ENCODE measurements at places on chromosomes 4 and X. TPM values are rescaled to one million over a fixed set of nuclear protein-coding genes. Genes with fewer than 3 reads are reported as not detected.

DNA sequence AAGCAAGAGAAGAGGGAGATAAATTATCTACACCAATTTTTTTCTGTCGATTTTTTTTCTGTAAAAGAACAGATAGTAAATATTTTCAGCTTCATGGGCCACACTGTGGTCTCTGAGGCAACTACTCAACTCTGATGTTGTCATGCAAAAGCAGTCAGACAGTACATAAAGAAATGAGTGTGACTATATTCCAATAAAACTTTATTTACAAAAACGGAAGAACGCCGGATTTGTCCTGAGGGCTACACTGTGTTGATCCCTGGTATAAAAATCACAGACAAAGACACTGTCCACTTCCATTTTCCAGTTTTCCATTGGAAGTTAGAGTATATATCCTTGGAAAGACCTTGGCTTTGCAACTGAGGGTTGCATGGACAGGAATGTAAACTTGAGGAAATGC lies 18.0 kb downstream of the GPR143 start:
- DNase-seq = no peak

DNA sequence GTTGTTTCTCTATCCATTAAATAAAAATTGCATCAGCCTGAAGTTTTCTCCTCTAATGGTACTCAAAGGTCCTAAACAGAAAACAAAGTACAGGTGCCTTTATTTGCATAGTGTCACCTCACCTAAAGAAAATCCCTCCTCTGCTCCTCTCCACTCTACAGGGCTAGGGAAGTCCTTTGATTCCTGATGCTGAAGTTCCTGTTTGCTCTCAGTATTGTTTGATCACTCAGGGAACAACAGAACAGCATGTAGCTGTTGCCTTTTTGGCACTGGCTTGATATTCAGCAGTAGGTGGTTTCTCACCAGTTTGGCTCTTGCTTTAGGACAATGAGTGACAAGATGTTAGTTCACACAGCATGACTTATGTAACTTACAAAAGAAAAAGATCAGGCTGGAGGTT lies 156.2 kb upstream of the SLC7A11 start:
- no peak for DNase-seq

GRCh38 chr4:86368433-86368832 lies 8.6 kb upstream of the MAPK10 start:
- DNase-seq = no peak

DNA sequence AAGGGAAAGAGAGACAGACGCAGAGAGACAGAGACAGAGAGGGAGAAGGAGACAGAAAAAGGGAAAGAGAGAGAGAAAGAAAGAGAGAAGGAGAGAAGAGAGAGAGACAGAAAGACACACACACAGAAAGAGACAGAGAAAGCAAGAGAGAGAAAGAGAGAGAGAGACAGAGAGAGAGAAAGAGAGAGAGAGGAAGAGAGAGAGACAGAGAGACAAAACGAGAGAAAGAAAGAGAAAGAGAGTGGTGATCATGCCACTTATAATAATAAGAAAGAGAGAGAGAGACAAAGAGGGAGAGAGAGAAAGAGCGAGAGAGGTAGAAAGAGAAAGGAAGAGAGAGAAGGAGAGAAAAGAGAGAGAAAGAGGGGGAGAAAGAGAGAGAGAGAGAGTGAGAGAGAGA lies 51.4 kb downstream of the SHOX start:
- DNase-seq = no peak

GRCh38 chr4:19262467-19262866 lies 989.2 kb upstream of the SLIT2 start:
- DNase-seq = no peak

GRCh38 chr4:148692242-148692641 lies 250.0 kb upstream of the NR3C2 start:
- DNase-seq = no peak

DNA sequence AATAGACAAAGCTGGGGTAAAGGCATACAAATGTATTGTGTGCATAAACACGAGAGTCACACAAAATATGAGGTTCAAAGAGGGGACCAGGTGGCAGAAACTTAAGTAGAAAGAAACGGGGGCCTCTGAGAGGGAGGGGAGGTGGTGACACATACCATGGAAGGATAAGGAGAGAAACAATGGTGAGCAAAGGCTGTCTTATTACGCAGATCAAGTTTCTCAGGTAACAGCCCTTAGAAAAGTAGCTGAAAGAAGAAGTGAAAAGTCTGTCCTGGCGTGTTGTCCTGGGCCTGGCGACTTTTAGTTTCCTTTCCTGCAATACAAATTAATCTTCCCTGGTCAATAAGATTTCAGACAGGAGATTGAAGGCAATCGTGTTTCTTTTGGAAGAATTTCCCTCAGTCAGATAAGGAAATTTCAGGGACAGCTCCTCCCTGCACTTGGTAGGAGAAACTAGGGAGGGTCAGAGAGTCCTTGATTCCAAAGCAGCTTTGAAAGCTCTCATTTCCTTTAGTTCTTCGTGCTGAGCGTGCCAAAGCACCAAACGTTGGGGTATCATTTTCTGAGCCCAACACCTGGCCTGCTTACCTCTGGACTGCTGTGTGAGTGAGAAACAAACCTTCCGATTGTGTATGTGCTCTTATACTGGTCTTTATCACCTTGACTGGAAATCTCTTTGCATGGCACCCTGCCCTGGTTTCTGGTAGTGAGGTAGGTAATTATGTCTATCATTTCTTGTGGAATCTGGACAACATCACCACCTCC lies 676.7 kb upstream of the LCORL start:
- no peak for DNase-seq

GRCh38 chrX:50698944-50699343 lies 115.0 kb downstream of the SHROOM4 start:
- no peak for DNase-seq

DNA sequence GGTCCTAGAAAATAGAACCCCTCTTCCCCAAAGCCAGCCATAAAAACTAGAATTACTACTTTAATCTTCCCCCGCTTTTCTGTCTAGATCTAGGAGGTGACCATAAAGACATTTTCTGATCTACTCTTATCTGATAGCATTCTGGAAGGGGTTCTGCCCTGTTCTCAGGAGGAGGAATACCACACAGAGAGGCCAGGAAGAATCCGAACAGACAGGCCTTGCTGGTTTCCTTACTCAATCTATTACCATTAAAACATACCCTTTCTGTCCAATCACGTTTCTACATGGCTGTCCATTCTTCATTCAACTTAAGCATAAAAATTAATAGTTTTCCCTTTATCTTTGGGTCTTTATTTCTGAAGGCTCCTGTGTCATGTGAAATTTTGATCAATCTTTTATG lies 198.7 kb downstream of the GPAT3 start:
- DNase-seq = no peak

DNA sequence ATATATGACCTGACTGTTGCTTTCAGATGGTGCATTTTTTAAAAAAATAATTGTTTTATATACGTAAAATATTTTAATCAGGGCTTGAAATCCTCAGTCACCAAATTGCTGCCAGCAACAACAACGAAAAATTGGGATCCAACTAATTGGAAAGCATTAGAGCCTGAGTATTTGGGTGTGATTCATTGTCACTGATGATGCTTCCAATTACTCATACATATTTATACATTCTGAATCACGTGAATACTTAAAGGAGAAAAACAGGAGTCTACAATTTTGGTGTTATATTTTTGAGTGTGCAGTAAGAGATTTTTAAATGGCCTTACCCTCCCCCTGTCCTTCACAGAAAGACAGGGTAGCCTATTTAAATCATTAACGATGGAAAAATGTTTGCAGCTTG lies 765.6 kb upstream of the TENM3 start:
- no peak for DNase-seq

DNA sequence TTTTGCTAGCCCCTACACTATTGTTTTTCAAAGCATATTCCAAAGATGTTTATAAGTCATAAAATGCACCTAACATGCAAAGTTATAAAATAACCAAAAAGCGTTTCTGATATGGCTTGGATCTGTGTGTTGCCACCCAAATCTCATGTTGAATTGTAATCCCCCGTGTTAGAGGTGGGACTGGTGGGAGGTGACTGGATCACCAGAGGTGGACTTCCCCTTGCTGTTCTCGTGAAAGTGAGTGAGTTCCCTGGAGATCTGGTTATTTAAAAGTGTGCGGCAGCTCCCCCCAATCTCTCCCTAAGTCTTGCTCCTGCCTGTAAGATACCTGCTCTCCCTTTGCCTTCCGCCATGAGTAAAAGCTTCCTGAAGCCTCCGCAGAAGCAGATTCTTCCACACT lies 22.8 kb upstream of the SORBS2 start:
- DNase-seq = no peak

GRCh38 chr4:81427344-81427821 lies 44.3 kb downstream of the RASGEF1B start:
- no peak for DNase-seq

- no peak for DNase-seq
These were observed 78.9 kb downstream of the MBNL3 start for GRCh38 chrX:132409780-132410556.

GRCh38 chr4:107615809-107616208 lies 104.2 kb downstream of the PAPSS1 start:
- DNase-seq = no peak

DNA sequence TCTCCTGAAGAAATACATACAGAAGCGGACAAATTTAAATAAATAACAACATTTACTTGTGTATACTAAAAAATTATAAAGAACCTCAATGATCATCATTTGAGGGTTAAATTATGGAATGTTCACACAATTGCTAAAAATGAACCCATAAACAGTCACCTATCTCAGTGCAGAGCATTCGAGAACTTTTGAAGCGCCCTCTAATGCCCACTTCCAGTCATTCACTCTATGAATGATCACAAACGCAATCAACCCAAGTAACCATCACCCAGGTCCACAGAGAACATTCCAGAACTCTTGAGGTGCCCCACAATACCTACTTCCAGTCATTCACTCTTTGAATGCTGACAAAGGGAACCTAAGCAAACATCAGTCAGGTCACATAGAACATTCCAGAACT lies 103.5 kb upstream of the PLAC1 start:
- no peak for DNase-seq

- DNase-seq = peak; percentile 43
These were observed 639.9 kb downstream of the SPOCK3 start for GRCh38 chr4:166594326-166594946.

- DNase-seq = no peak
These were observed 57.0 kb downstream of the SLC34A2 start for GRCh38 chr4:25712611-25713010.

- no peak for DNase-seq
These were observed 225.8 kb upstream of the ETNPPL start for GRCh38 chr4:108988464-108989195.

DNA sequence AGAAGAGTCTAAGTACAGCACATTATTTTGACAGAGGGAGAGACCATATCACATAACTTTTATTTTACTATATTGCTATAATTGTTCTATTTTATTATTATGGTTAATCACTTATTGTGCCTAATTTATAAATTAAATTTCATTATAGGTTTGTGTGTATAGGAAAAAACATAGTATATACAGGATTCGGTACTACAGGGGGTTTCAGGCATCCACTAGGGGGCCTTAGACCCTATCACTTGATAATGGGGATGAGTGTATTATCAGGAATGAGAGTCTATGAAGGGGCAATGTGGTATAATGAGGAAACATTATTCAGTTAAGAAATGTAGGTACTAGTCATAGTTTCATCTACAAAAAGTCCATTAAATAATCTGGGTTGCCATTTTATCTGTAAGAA lies 833.1 kb downstream of the C4orf33 start:
- DNase-seq = no peak

DNA sequence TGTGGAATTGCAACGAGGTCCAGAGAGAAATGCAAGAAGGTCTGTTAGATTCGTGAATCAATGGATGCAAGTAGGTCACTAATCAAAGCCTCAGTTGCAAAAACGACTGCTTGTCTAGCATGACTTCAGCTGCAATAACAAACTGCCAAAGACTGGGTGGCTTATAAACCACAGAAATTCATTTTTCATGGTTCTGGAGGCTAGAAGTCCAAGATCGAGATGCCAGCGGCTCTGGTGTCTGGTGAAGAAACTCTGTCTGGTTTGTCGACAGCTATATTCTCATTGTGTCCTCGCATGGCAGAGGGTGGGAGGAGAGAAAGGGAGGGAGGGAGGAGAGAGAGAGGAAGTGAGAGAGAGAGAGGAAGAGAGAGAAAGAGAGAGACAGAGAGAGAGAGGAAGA lies 114.7 kb downstream of the MXRA5 start:
- no peak for DNase-seq

DNA sequence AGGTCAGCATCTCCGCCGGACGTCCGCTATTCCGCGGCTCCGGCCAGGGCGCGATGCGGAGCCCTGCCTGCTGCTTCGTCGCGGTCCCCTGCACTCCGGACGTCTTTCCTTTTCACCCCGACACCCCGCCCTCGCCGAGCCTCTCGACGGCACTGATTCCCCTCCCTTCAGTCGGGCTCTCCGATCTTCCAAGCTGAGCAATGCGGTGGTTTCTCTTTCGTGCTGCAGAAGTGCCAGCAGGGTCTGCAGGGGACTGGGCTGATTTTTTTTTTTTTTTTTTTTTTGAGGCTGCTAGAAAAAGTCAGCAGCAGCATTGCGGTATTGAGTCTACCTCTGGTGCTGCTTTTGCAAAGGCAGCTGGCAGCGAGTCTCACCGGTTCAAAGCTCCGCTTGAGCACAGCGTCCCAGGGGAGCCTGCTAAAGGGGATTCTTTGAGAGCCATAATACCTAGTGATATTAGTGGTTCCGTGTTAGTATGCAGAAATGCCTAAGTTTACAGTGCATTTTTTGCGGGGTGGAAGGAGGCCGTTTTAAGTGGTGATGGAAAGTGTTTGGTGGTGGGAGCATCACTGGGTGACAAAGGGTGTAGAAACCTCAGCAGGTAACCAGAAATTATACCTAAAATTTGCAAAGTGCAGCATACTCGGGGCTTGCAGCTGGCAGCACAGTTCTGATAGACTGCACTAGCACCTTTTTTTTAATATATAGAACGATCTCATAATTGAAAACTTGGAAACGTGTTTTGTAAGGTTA lies 969 bp downstream of the STIM2 start:
- peak; percentile 34 for DNase-seq

- no peak for DNase-seq
These were observed 15.3 kb downstream of the DDIT4L start for GRCh38 chr4:100174985-100175383.

GRCh38 chr4:110046588-110047049 lies 133.9 kb downstream of the EGF start:
- no peak for DNase-seq

DNA sequence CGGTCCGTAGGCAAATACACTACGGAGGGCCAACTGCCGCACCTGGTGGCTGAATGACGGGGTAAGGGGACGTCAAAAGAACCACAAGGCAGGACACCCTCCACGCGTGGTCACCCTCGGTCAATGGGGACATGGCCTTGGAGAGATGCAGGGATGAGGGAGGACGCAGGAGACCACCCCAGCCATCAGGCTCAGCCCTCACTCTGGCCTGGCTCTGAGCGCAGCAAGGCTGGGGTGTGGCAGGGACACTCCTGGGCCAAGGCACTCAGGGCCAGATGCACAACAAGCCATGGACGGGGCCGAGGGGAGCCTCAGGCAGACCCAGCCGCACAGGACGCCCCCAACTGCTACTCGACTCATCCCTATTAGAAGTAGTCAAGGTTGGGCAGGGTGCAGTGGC lies 36.5 kb downstream of the GAK start:
- DNase-seq = no peak

GRCh38 chr4:52780617-52781354 lies 29.6 kb upstream of the ERVMER34-1 start:
- DNase-seq = no peak

Gene COL25A1
- total RNA-seq = not detected

Gene NPNT
- total RNA-seq = 0.48 TPM

Gene UBE2K
- 89.4 TPM for total RNA-seq

Gene GAGE12J
- total RNA-seq = not detected

Gene GPR50
- total RNA-seq = not detected

Gene DACH2
- total RNA-seq = not detected

Gene ACOX3
- 21.0 TPM for total RNA-seq

Gene SMR3A
- not detected for total RNA-seq

Gene RBMX
- total RNA-seq = 285 TPM

Gene MCF2
- not detected for total RNA-seq

Gene PRRG1
- 34.4 TPM for total RNA-seq

Data from PC-9 (cell line).